ENCODE measurements at places on chromosomes 7 and 10.

GRCh38 chr7:128906001-128906765 lies 4.3 kb downstream of the KCP start:
- DNase-seq = no peak

DNA sequence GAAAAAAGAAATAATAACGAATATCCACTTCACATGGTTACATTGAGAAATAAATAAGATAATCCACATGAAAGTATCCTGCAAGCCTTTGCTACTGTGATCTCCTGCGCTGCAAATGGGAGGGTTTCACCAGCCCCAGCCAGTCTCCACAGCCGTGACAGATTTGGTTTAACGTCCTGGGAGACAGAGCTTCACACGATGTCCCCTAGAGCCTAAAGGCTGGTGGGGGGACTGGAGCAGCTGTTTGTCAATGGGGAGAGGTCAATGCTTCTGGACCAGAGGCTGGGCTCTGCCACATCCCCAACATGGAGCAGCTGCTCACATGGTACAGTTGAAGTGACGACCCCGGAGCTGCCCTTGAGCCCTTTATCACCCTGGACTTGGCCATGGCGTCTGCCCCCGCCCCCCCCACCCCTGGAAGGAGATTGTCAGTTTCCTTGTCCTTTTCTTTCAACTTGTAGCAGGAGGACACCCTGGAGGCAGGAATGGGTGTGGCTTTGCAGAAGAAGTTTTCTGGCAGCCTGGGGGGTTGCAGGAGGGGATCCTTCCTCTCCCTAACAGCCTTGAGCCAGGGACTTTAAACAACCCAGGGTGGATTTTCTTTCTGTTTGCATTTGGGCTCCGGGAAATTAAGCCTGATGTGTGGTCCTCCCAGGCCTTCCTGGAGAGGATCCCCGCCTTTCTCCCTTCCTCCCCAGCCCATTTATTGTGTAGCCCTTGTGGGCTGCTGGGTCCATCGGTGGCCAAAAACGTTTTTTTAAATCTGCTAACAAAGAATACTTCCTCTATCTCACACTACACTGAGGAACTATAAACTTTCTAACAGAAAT lies 37.0 kb upstream of the MXI1 start:
- DNase-seq = no peak

- peak; percentile 82 for DNase-seq
Measured at GRCh38 chr10:100046021-100046486, 35.6 kb downstream of the CPN1 start.

DNA sequence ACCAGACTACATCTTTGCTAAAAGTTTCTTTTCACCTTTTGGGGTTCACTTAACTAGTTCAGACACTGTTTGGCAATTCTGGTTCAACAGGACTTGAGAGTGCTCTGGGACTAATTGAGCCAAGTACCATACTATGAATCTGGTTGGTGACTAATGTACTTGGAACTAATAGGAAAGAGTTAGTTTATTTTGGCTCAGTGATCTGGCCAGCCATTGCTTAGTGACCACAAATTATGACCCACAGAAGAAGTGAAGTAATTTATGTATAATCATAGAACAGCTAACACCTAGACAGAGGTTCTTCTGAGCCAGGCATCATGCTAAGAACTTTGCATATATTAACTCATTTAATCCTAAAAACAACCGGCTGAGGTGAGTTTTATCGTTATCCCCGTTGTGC lies 126.5 kb upstream of the JCAD start:
- peak; percentile 93 for DNase-seq

DNA sequence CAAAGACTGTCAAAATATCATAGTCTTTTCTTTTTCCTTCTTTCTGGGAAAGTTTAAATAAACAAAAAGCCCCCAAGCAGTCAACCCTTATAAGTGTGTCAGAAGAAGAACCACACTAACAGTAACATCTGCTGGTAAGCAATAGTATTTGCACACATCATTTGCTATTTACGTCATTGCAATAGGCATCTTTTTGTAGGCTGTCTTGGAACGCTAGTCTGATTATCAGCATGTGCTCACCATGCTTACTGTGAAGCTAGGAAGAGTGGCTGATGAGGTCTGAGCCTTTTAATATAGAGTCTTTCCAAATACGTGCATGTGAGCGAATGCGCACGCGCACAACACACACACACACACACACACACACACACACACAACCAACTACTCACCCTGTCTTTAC lies 599.0 kb upstream of the TPK1 start:
- DNase-seq = no peak

DNA sequence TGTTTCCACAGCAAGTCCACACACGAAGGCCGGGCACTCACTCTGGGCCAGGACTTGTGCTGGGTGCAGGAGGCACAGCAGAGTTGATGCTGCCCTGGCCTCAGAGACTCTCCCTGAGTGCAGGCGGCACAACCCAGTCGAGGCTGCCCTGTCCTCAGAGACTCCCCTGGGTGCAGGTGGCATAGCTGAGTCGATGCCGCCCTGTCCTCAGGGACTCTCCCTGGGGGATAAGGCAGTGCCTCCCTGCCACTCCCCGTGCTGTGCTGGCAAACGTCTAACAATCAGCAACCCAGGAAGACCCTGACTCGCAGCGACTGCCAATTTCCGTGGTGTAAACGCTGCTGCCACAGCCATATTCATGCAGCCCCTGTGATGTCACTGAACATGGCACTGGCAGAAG lies 93.1 kb downstream of the PDGFA start:
- DNase-seq = no peak

GRCh38 chr10:34739915-34740314 lies 75.2 kb downstream of the PARD3 start:
- DNase-seq = peak; percentile 68

DNA sequence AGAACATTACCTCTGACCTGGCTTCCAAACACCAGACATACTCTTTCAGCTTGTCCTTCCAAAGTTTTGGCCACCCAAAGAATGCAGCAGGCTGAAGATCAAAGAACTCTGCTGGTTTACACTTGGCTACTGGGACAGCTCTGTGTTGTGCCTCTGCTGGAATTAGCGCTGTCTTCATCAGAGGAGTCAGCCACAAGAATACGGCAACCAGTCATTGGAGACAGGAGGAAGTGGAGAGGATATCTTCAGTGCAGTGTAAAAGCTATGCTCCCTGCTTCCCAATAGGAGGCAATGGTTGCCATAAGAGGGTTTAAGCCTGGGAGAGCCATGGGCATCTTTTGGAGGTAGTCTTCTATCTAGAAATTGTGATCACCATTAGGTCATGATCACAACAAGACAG lies 126.7 kb upstream of the WNT16 start:
- no peak for DNase-seq
